ENCODE measurements at places on chromosomes 4 and X.

DNA sequence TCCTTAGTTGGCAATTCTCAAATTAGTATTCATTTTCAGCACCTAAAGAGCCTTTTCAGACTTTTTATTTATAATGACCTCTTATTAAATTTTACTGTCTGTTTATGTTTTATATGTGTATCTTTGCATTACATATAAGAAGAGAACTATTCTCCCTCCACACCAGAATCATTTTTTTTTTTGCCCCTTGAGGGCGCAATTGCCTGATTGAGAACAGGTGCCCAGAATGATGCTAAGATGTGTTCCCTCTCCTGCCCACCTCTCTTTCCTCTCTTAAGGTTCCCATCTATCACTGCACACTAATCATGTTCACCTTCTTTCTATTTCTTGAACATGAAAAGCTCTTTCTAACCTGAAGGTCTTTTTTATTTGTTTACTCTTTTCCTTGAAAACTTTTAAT lies 44.2 kb upstream of the ADAM29 start:
- DNase-seq = no peak

- no peak for DNase-seq
Measured at GRCh38 chr4:78553529-78554060, 2.0 kb downstream of the ANXA3 start.

- no peak for DNase-seq
Measured at GRCh38 chrX:122133478-122133877, 1050.6 kb upstream of the GRIA3 start.

- no peak for DNase-seq
Measured at GRCh38 chr4:113169368-113169767, 119.9 kb downstream of the ANK2 start.

GRCh38 chr4:113109106-113109718 lies 59.8 kb downstream of the ANK2 start:
- DNase-seq = no peak

DNA sequence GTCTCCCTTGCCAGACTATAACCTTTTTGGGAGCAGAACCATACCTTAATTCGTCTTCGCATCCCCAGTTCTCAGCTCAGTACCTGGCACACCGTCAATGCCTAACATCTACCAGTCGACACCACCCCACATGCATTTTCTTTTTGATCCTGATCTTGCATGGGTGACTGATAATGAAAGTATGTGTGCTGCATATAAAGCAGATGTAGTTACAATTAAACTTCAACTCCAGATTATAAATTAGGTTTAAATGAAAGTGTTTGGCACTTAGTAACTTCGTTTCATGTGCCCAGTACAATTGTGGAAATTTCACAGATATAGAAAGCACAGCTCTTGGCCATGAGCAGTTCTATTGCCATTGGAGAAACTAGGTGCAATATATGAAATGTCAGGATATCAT lies 8.8 kb upstream of the NKX6-1 start:
- no peak for DNase-seq

GRCh38 chr4:7661846-7662506 lies 227.2 kb upstream of the PSAPL1 start:
- no peak for DNase-seq

GRCh38 chr4:105858466-105859040 lies 36.7 kb upstream of the NPNT start:
- DNase-seq = no peak

DNA sequence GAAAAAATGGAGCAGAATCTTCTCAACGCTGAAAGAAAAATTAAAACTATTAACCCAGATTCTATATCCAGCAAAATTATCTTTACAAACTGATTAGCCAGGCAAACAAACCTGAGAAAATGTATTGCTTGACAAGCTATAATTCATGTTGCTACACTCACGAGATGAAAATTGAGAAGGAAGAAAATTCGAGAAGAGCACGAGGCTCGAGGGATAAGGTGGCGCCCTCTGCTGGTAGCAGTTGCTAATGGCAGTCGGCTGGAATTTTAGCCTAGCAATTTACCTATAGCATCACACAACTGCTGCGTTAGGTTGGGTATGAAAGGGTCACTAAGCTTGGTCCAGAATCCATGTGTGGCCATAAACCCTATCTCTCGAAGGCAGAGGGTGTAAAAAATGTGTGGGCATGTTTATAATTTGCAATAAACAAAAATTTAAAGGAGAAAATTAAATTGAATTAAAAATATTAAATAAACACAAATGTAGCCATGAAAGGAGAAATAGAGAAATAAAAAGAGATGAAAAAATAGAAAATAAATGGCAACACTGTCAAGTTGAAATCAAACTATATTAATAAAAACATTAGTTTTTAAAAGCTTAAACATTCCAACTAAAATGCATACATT lies 126.6 kb downstream of the PPP4R3C start:
- DNase-seq = no peak

- no peak for DNase-seq
Measured at GRCh38 chr4:37967736-37968135, 7.5 kb downstream of the PTTG2 start.

GRCh38 chrX:71510161-71510560 lies 22.7 kb upstream of the OGT start:
- no peak for DNase-seq

- no peak for DNase-seq
Measured at GRCh38 chr4:53040459-53040815, 178.3 kb downstream of the RASL11B start.

GRCh38 chr4:11599064-11599463 lies 170.4 kb upstream of the HS3ST1 start:
- no peak for DNase-seq

DNA sequence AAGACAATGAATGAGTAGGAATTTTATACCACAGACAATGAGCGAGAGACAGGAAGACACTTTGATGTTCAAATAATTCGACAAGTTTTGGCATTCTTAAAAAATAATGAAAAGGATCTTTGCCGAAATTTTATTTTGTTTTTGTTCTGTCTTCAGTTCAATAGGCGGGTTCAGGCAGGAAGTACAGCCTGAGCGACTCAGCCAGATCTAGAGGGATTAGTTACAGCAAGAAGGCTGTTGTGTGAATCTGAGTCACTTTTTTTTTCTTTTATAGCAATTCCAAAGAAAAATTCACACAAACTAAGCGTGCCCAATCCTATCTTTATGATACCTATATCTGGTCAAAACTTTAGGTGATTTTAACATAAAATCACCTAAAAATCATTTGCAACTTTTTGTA lies 505.4 kb upstream of the FAM241A start:
- DNase-seq = no peak

DNA sequence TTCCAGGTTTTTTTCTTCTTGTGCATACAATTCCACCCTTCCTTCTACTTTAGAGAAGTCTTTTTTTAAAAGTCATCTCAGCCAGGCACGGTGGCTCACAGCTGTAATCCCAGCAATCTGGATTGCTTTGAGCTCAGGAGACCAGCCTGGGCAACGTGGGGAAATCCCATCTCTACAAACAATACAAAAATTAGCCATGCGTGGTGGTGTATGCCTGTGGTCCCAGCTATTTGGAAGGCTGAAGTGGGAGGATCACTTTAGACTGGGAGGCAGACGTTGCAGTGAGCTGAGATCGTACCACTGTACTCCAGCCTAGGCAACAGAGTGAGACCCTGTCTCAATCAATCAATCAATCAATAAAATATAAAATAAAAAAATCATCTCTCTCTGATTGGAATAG lies 14.8 kb downstream of the ELOVL6 start:
- no peak for DNase-seq

- DNase-seq = no peak
Measured at GRCh38 chr4:153259661-153260060, 55.4 kb downstream of the TRIM2 start.

DNA sequence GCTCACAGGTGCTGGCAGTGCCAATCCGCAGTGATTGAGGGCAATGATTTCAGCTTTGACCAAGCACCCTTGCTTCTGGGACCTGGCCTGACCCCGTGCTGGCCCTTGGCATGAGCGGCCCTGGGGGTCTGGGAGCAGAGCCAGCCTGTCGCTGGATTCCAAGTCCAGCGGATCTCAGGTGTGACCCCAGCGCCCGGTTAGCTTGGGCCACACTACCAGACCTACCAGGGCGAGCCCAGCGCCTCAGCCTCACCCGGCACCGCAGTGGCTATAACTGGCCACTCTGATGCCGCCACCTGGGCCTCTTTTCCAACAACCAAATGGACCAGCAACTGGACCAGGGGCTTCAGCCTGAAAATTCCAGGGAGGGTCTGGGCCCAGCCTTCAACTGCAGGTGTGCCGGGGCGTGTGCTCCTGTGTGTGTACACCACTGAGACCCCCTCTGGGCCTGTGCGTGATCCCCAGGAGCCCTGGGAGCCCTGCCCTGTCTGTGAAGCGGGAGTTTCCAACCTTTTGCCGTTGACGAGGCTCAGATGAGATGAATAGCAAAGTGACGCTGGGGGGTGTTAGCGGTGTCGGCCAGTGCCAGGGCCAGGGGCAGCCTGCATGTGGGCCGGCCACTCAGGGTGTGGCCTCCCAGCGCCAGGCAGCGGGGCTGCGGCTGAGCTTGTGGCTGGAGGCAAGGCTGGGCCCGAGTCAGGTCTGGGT lies 658 bp downstream of the SH3TC1 start:
- DNase-seq = no peak

Measured in left hindlimb (tissue), 1 donor.